Osteoblast (primary cell): ENCODE measurements at places on chromosomes 3 and 15.

DNA sequence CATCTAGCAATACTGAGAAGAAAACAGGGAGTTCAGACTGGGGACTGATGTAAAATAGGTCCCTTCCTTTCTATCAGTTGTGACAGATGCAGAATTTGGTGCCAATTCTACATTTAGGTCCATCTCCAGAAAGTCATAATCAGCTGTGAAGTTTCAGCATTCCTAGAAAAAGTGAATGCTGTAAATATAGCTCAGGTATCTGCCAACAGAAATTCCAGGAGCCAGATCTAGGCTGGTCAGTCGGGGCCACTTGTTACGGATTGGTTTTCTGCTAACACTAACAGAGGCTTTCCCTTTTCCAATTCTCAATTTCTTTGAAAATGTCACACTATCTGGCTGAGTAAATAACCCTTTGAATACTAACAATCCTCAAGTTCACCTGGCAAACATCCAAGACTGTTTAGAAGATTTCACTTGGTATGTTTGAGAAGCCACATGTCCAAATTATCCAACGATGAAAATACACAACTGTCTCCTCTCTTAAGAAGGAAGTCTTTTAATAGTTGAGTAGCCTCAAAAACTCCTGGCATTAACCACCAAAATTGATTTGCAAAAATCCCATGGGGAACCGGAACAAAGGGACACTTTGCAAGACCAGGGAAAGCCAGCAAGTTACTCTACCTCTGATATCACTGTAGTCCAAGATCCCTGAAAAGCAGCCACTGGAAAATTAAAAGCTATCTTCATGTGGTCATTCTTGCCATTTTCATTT lies 222.3 kb downstream of the ZMAT3 start:
- no peak overlapping the region for H3K4me3 ChIP-seq
- no peak overlapping the region for H3K27ac ChIP-seq

DNA sequence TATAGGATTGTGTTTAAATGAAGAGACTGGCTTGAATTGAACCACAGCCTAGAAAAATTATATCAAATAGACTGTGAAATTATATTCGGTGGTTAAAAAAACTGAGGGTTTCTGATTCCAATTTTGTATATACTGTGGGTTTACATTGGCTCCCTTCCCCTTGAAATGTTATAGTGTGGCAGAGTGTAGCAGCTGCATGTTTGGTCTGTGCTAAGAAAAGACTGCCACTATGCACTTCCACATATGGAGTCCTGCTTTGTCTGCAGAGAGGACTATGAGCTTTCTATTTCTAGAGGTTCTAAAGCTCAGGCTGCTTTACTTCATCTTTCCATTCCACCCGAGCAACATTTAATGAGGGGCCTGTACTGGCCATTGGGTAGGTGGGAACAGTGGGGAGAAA lies 112.3 kb downstream of the P3H2 start:
- no peak overlapping the region for H3K27ac ChIP-seq
- no peak overlapping the region for H3K4me3 ChIP-seq
- no peaks in the 10 kb centered on the region for H3K36me3 ChIP-seq
- H3K4me1 ChIP-seq = peaks cover 31% of the 10 kb centered on the region
- H3K27me3 ChIP-seq = no peaks in the 10 kb centered on the region
- no peak for DNase-seq

DNA sequence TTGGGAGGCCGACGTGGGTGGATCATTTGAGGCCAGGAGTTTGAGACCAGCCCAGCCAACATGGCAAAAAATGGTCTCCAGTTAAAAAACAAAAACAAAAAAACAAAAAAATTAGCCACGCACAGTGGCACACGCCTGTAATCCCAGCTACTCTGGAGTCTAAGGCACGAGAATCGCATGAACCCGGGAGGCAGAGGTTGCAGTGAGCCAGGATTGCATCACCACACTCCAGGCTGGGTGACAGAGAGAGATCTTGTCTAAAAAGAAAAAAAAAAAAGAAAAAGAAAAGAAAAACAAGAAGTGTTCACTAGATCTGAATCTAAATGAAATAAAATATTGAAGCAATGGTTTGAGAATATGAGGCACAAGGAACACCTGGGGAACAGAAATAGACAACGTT lies 36.7 kb downstream of the SLC9A9 start:
- no peaks in the 10 kb centered on the region for H3K27me3 ChIP-seq
- DNase-seq = no peak

GRCh38 chr3:40012381-40012780 lies 203.0 kb downstream of the MYRIP start:
- H3K27ac ChIP-seq = no peak overlapping the region
- H3K36me3 ChIP-seq = no peaks in the 10 kb centered on the region
- H3K4me3 ChIP-seq = no peak overlapping the region
- peaks cover 7% of the 10 kb centered on the region for H3K27me3 ChIP-seq

GRCh38 chr3:58683001-58683458 lies 16.5 kb upstream of the FAM3D start:
- no peak overlapping the region for H3K4me3 ChIP-seq
- H3K27me3 ChIP-seq = peaks cover 25% of the 10 kb centered on the region
- DNase-seq = no peak
- H3K27ac ChIP-seq = no peak overlapping the region

- H3K27ac ChIP-seq = peak overlapping the region; percentile 37
- H3K36me3 ChIP-seq = no peaks in the 10 kb centered on the region
- H3K4me3 ChIP-seq = peak overlapping the region; percentile 81
- peaks cover 43% of the 10 kb centered on the region for H3K27me3 ChIP-seq
- peaks cover 25% of the 10 kb centered on the region for H3K4me1 ChIP-seq
- peak; percentile 95 for DNase-seq
Measured at GRCh38 chr3:43998836-43999727, 242.6 kb upstream of the TOPAZ1 start.

GRCh38 chr3:37905346-37905745 lies 43.7 kb downstream of the CTDSPL start:
- peaks cover 3% of the 10 kb centered on the region for H3K36me3 ChIP-seq
- peaks cover 20% of the 10 kb centered on the region for H3K4me1 ChIP-seq
- H3K4me3 ChIP-seq = no peak overlapping the region
- H3K27ac ChIP-seq = no peak overlapping the region
- DNase-seq = no peak

GRCh38 chr3:57048728-57049127 lies 11.7 kb upstream of the SPATA12 start:
- H3K27ac ChIP-seq = no peak overlapping the region
- H3K27me3 ChIP-seq = peaks cover 7% of the 10 kb centered on the region
- no peak for DNase-seq
- H3K36me3 ChIP-seq = no peaks in the 10 kb centered on the region
- H3K4me3 ChIP-seq = no peak overlapping the region
- H3K4me1 ChIP-seq = no peaks in the 10 kb centered on the region
